ENCODE measurements at places on chromosomes 5 and 9.

DNA sequence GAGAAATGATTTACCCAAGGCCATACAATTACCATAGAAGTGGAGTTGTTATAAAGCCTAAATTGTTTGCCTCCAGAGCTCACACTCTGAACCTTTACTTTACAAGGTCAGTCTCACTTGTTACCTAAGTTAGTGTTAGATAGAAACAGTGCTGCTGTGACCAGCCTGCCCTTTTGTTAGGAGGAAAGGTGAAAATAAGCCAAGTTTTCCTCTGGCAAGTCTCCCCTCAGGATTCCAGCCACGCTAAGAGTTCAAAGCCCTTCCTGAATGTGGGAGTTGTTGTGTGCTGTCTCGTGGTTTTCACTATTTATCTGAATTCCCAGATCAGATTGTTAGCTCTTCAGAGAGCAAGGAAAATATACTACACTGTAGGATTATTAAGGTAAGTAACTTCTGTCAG lies 260.0 kb downstream of the SGCD start:
- no peak for DNase-seq

GRCh38 chr9:88531920-88532698 lies 2.9 kb upstream of the NXNL2 start:
- peak; percentile 46 for DNase-seq

DNA sequence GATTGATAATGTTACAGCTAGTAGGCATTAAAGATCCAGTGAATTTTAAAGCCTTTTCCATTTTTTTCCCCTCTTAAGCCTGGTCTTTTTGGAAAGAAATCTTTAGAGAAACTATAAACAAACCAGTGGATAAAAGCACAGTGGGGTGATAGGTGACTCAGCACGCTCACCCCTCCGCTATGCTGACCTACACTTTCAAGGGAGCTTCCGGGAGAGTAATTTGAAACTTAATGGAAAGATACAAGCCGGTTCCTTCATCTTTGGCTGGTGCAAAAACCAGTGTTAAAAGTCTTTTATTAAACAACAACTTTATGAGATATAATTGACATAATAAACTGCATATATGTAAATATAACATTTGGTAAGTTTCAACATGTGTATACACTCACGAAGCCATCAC lies 27.0 kb upstream of the ALDOB start:
- DNase-seq: peak; percentile 47

- no peak for DNase-seq
Measured at GRCh38 chr5:141651728-141652105, 499 bp upstream of the FCHSD1 start.

- DNase-seq: no peak
Measured at GRCh38 chr5:6749026-6749716, 35.9 kb downstream of the TENT4A start.

DNA sequence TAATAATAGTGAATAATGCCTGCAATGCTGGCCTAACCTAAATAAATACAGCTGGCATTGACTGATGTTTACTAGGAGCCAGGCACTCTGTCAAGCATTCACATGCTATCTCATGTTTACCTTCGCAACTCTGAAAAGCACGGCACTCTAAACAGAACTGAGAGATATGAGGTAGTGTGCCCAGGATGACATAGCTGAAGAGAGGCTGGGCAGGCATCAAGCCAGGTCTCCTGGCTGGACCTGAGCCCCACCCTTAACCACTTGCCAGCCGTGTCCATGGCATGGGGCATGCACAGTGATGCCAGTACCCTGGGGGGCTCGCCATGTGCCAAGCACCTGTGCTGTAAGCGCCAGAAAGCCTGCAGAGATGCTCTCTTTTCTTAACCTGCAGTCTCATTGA lies 119.4 kb upstream of the MVB12B start:
- no peak for DNase-seq

DNA sequence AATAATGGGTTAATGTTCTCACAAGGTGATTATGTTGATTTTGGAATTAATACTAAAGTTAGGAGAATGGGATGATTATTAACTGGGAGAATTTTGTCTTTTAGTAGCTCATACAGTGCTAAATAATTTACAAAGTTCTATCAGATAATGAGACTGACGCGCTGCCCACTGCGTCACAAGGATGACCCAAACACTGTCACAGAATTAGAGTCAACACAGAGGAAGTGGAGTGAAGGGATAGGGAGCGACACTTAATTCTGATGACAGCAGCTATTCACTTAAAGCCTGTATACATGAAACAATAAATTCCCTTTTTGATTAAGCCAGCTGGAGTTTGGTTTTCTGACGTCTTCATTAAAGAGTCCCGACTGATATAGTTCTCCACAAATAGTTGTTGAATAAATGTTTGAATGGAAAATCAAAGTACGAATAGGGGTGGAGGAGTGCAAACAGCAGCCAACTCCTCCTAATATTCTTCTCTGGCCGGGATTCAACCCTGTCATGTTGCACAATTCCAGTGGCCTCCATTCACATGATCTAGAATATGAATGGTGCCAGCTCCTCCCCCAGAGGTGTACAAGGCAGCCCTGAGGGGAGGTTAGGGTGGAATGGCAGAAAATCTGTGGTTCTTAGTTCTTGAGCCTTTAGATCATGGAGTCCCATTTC lies 140.3 kb downstream of the PCSK1 start:
- DNase-seq: peak; percentile 78

GRCh38 chr5:23631302-23632045 lies 124.1 kb downstream of the PRDM9 start:
- peak; percentile 95 for DNase-seq

GRCh38 chr5:104793031-104793754 lies 1230.6 kb upstream of the NUDT12 start:
- peak; percentile 9 for DNase-seq

DNA sequence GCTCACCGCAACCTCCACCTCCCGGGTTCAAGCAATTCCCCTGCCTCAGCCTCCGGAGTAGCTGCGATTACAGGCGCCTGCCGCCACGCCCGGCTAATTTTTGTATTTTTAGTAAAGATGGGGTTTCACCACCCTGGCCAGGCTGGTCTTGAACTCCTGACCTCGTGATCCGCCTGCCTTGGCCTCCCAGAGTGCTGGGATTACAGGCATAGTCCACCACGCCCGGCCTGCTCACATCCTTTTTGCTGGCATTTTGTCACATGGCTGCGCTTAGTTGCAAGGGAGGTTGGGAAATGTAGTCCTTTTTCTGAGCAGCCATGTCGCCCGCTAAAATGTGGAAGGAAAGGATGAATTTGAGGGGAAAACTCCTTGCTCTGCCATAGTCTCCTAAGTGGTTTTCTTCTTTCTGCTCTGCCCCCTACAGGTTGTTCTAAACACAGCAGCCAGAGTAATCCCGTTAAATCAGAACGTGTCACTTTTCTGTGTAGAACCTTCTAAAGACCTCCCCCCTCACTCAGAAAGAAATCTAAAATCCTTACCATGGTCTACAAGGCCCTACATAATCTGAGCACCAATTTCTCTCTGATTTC lies 57.8 kb upstream of the HSPA9 start:
- peak; percentile 90 for DNase-seq

- peak; percentile 96 for DNase-seq
Measured at GRCh38 chr5:55160493-55161209, 680 bp downstream of the GPX8 start.

DNA sequence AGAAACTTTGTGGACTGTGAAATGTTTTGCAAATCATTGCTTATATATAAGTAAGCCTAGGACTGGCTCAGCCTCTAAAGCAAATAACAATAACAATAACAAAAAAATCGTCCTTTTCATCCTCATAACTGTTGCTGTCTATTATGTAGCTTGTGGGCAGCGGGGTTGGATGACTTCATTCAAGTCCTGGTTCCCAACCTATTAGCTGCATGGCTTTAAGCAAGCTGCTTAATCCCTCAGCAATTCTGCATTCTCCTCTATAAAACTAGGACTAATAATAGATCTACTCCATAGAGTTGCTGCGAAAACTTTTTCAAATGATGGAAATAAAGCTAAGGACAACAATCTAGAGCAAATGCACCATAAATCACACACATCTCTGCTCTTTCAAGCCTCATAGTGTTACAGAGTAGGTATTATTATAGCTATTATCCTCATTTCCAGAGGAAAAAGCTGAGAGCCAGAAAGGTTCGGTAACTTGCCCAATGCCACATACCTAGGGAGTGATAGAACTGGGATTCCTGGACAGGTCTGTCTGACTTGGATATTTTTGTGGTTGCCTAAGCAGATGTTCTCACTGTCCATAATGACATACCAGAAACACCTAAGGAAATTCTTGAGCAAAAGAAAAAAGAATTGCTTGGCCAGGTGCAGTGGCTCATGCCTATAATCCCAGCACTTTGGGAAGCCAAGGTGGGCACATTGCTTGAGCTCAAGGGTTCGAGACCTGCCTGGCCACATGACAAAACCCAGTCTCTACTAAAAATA lies 98.8 kb upstream of the ADRA1B start:
- DNase-seq: no peak

DNA sequence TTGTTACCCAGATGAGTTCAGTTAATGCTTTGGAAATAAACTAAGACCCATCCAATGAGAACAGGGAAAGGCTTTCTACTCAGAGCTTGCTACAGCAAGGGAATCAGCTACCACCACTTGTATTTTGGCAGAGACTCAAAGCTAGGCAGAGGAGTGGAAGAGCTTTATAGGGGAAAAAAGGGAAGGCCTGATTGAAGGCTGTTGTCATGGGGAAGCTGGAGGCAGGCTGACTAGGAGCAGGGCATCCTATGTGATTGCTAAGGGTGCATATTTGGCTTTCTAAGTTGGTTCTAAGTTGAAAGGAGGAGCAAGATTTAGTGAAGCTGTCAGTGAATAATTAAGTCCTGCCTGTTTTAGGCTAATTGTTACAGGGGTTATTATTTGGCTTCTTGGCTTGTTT lies 115.5 kb downstream of the PTTG1 start:
- DNase-seq: no peak

GRCh38 chr9:33180526-33181184 lies 13.5 kb upstream of the B4GALT1 start:
- peak; percentile 75 for DNase-seq

DNA sequence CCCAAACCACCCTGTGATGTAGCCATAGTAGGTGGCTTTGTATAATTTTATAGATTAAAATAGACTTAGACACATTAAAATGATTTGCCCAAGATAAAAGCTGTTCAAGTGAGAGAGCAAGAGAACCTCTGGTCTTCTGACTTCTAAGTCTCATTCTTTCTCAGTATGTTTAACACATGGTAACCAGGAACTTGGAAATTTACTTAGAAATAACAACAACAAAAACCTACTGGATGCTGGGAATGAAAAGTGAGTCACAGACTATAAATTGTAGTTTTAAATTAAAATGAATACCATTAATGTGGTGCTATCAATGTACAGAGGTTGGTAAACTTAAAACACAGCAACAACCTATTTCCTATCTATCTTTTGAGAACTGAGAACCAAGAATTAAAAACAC lies 30.4 kb downstream of the HMGCR start:
- DNase-seq: no peak

DNA sequence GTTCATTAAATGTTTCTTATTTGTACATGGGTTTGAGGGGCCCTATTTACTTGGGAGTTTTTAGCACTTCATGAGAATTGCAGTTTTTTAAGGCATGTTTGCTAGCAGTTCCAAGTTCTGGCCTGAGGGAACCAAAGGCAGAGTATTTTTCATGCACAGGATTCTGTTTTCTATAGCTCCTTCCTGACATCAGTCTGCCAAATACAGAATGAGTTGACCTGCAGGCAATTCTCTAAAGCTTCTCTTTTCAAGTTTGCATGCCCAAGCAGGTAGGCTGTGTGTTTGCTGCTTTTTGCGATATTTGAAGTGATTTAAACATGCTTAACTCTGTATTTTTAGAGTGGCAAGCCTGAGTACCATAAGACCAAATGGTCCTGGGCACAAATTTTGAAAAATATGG lies 75.8 kb downstream of the AOPEP start:
- no peak for DNase-seq

GRCh38 chr5:1140171-1140817 lies 28.4 kb upstream of the SLC12A7 start:
- DNase-seq: peak; percentile 48
